ENCODE measurements at places on chromosomes 3 and 15. TPM values are rescaled to one million over a fixed set of nuclear protein-coding genes. Genes with fewer than 3 reads are reported as not detected.

MTFMT gene
- 12.5 TPM for total RNA-seq

CTXN2 gene
- 0.06 TPM for total RNA-seq

IL20RB gene
- total RNA-seq = 0.79 TPM

ABI3BP gene
- 160 TPM for total RNA-seq

ERC2 gene
- 3.8 TPM for total RNA-seq

PIERCE2 gene
- 2.7 TPM for total RNA-seq

TMEM89 gene
- not detected for total RNA-seq

HERC2 gene
- total RNA-seq = 58.4 TPM

SNTN gene
- not detected for total RNA-seq

ALDH1A2 gene
- total RNA-seq = 113 TPM

GRK7 gene
- not detected for total RNA-seq

ITGA11 gene
- 11.1 TPM for total RNA-seq

KCNAB1 gene
- 6.6 TPM for total RNA-seq

IQCF5 gene
- not detected for total RNA-seq

EFHB gene
- total RNA-seq = 2.1 TPM

AADACL2 gene
- not detected for total RNA-seq

RAB6B gene
- total RNA-seq = 17.7 TPM

RNF111 gene
- 33.0 TPM for total RNA-seq

DAZL gene
- not detected for total RNA-seq

RETNLB gene
- not detected for total RNA-seq

ESYT3 gene
- 5.3 TPM for total RNA-seq

CHCHD4 gene
- total RNA-seq = 12.8 TPM

ITPKA gene
- 0.66 TPM for total RNA-seq

NPHP3 gene
- total RNA-seq = 23.2 TPM

ZNF774 gene
- 3.1 TPM for total RNA-seq

SEMA3B gene
- total RNA-seq = 96.1 TPM

CHRFAM7A gene
- 2.7 TPM for total RNA-seq

DOCK3 gene
- total RNA-seq = 0.54 TPM

OIP5 gene
- 0.94 TPM for total RNA-seq

STAC gene
- total RNA-seq = 6.2 TPM

CHRNA5 gene
- total RNA-seq = 0.76 TPM

ERICH6 gene
- 0.19 TPM for total RNA-seq

ADIPOQ gene
- total RNA-seq = not detected

EXOG gene
- total RNA-seq = 16.4 TPM
